ENCODE measurements at places on chromosomes 13 and 19.

GRCh38 chr13:49435992-49436391 is 7.9 kb downstream of the CAB39L start:
- DNase-seq, result no peak

- DNase-seq, result no peak
Measured at GRCh38 chr13:25688536-25688935, 316.8 kb downstream of the ATP8A2 start.

GRCh38 chr13:45167611-45168554 is 33.0 kb downstream of the KCTD4 start:
- DNase-seq, result peak; percentile 85

- peak; percentile 61 for DNase-seq
Measured at GRCh38 chr13:97257800-97258799, 36.0 kb downstream of the MBNL2 start.

- DNase-seq, result no peak
Measured at GRCh38 chr13:27534981-27535380, 84.6 kb upstream of the MTIF3 start.

- no peak for DNase-seq
Measured at GRCh38 chr13:99135591-99135990, 65.1 kb upstream of the UBAC2 start.

GRCh38 chr19:17112700-17113099 is 37.1 kb downstream of the MYO9B start:
- no peak for DNase-seq

- no peak for DNase-seq
Measured at GRCh38 chr13:34411177-34411576, 530.9 kb upstream of the NBEA start.

- no peak for DNase-seq
Measured at GRCh38 chr13:86446311-86446710, 647.1 kb upstream of the SLITRK6 start.

- DNase-seq, result no peak
Measured at GRCh38 chr19:33063356-33063752, 1.3 kb downstream of the RHPN2 start.

- DNase-seq, result no peak
Measured at GRCh38 chr19:1173845-1174809, at the start of gene SBNO2. TSS of gene SBNO2 (minus strand) at chr19:1174268. CDS start at chr19:1154276, 19,992 bp downstream.

- DNase-seq, result no peak
Measured at GRCh38 chr13:34070006-34070405, 252.1 kb downstream of the RFC3 start.

DNA sequence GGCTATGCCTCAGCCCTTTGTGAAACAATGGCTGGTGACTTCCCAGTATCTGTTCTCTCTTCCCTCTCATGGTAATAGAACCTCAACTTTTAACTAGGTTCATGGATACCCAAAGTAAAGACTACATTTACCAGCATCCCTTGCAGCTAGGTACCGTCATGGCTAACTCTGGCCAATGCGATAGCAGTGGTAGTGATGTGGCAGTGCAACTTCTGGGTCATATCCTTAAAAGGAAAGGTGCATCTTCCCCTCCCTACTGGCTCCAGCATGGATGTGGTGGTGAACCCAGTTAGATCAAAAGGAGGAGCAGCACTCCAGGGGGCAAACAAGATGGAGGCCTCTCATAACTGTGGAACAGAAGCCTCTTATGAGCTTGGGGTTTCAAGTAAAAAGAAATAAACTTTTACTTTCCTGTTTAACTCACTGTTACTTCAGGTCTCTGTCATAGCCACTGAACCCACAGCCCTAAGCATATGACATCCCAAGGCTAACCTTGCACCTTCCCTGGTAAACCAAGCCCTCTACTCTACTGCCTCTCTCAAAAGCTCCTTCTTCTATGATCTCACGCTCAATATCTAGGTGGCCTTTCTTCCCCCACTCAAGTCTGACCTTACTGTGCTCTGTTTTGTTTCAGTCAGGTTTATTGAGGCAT is 104.4 kb downstream of the DOCK9 start:
- no peak for DNase-seq

DNA sequence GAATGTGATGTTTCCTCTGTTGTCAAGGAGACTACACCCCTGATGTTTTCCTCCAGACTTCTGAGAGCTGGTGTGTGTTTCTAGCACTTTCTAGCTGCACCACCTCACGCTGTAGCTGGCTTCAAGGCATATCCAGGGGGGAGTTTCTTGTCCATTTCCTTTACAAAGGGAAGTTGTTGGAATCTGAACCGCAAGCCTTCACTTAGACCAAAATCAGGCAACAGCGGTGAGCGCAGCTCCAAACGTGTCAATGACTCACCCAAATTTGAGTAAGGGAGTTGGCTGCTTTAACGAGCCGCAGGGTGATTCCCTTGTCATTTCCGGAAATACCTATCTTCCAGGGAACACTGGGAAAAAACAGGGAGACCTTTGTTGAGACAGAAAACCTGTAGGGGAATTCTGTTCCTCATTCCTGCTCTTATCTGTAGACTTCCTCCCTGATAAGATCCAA is 2.5 kb downstream of the LDLR start:
- peak; percentile 63 for DNase-seq

DNA sequence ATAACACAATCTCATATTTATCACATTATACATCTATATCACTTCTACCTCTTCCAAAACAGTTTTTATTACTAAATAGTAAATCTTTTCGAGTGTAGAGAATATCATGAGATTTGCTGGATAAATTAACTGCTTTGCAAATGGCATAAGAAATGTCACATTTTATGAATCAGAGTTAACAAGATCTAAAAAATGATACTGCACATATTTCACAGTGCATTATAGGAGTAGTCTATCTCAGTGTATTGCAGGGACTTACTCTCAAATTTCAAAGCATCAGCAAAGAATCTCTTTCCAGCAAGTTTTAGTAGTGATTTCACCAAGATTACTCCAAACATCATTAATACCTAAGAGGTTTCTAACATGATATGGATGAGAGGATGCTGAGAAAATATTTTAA is 687.1 kb upstream of the SLITRK1 start:
- no peak for DNase-seq

GRCh38 chr19:13938301-13939064 is at the start of gene PODNL1:
TSS of gene PODNL1 (minus strand) at chr19:13938417. CDS start at chr19:13938181, 236 bp downstream.
- DNase-seq, result no peak

GRCh38 chr13:45786293-45786920 is 65.1 kb downstream of the SIAH3 start:
- DNase-seq, result no peak

GRCh38 chr19:13530720-13531119 is 24.4 kb upstream of the CACNA1A start:
- DNase-seq, result no peak

GRCh38 chr13:42393573-42394360 is 121.8 kb downstream of the AKAP11 start:
- DNase-seq, result no peak

DNA sequence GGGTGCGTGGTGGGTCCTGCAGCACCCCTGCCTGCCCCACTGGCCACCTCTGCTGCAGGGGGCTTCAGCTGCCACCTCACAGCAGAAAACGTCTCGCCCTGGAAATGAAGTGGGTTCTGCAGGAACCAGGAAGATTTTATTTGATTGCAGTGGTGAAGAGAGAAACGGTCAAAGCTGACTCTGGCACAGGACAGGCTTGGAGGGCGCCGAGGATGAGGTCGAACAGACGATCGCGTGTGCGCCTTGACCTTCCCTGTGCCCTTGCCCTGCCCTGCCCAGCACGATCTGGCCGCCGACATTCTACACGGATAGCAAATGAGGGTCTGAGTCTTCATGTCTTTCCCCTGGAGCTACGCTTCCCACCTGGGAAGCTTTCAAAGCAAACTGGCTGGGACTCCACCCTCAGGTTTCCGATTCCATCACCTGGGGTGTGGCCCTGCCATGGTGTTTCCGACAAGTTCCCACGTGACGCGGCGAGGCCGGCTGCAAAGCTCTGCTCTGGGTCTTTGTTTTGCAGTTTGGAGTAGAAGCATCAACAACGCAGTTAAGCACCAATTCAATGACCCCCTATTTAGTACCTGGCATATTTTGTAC is 50.3 kb upstream of the TUBGCP3 start:
- no peak for DNase-seq

DNA sequence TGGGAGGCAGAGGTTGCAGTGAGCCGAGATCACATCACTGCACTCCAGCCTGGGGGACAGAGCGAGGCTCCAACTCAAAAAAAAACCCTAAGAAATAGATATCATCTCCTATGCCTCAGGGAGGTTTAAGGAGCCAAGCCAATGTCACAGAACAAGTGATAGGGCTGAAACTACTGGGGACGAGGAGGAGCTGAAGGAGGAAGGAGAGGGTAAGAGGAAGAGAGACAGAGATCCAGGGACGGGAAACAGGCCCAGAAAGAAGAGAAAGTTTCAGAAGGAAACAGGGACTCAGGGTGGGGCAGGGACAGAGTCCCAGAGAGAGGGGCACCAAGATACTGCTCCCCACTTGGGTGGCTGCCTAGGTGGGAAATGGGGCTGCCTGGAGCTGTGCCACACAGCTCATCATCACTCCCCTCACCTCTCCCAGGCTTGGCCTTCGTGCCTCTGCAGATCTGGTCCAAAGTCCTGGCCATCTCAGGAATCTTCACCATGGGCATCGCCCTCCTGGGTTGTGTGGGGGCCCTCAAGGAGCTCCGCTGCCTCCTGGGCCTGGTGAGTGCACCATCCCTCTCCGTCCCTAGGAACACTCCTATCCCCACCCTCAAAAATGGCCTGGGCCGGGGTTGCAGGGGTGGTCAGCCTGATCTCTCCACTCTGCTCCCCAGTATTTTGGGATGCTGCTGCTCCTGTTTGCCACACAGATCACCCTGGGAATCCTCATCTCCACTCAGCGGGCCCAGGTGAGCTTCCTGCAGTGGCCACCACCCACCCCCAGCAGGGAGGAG is 1.5 kb downstream of the CD37 start:
- no peak for DNase-seq

- DNase-seq, result no peak
Measured at GRCh38 chr13:46712524-46712923, 84.4 kb downstream of the ESD start.

- no peak for DNase-seq
Measured at GRCh38 chr19:5298471-5298901, 42.1 kb downstream of the PTPRS start.

GRCh38 chr19:18114483-18114882 is 16.9 kb downstream of the MAST3 start:
- no peak for DNase-seq

- peak; percentile 37 for DNase-seq
Measured at GRCh38 chr13:91112201-91112923, 235.1 kb upstream of the MIR17HG start.

DNA sequence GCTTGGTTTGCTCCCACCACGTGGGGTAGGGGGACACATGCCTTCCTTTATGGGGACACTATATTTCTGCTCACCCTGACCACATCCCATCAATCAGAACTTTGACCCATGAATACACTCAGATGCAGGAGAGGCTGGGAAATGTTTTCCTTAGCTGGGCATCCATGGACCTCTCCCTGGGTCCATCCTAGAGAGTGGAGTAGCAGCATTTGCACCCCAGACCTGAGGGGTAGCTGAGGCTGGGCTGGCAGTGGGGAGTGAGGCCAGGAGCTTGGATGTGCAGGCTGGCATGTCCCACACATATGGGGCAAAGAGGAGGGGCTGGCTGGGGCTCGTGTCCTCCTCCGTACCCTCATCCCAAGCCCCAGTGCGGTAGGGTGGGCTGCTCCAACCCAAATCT is 152.8 kb downstream of the TM9SF2 start:
- DNase-seq, result no peak

DNA sequence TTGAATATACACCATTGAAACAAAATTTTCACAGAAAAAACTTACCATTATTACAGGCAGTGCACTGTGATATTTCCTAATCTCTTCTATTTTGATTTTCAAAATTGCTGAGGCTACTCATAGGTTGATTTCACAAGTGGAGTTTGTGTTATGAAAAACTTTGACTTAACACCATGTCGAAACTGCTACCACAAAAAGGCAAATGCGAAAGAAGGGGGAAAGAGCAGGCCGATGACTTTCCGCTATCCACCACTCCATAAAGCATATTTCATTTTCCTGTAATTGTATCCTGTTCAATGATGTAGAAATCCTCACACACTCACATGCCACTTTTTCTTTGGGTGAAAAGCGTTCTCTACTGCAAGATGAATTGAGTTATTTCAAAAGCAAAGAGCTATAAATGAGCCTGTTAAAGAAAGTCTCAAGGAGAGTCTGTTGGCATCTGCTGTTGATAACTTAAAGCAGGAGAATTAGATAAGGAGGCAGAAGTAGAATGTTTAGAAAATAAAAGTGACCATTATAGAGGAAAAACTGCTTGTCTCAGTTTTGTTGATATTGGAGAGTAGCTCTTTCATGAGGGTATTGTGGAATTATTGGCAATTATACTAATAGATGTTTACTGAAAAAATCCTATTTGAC is 18.8 kb downstream of the KL start:
- no peak for DNase-seq

GRCh38 chr13:19573120-19573716 is 11.9 kb upstream of the TPTE2 start:
- DNase-seq, result no peak

DNA sequence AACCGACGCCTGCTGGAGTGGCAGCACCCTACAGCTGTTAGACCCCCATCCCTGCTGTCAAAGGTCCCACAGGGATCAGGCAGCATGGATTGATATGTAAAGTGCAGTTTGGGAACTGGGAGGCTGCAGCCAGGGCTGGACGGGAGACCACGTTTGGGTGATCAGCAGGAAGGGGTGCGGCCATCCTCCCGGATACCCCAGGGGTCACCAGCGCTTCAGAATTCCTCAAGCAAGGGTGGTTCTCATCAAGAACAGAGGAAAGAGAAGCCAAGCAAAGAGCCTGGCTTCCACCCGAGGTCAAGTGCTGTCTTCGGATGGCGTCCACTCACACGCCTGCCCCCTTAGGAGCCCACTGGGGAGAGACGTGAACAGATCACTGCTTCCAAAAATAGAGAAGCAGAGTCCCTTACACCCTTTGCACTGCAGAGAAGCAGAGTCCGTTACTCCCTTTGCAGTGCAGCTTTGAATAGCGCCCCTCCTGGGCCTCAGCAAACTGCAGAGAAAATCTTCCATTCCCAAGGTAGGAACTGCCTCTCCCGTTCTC is 35.5 kb downstream of the DHRS12 start:
- no peak for DNase-seq

- DNase-seq, result no peak
Measured at GRCh38 chr19:34692549-34692948, 15.1 kb downstream of the ZNF302 start.

DNA sequence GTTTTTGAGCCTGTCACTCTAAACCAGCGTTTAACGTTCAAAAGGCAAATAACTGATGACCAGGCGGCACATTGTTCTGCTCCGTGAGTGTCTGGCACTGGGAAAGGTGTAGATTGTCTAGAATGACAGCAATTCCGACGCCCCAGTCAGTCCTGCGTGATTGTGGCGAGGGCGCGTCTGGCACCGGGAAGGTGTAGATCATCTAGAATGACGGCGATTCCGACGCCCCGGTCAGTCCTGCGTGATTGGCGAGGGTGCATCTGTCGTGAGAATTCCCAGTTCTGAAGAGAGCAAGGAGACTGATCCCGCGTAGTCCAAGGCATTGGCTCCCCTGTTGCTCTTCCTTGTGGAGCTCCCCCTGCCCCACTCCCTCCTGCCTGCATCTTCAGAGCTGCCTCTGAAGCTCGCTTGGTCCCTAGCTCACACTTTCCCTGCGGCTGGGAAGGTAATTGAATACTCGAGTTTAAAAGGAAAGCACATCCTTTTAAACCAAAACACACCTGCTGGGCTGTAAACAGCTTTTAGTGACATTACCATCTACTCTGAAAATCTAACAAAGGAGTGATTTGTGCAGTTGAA is 26.1 kb upstream of the NDUFS7 start:
- no peak for DNase-seq

GRCh38 chr13:83372786-83373185 is 509.5 kb downstream of the SLITRK1 start:
- no peak for DNase-seq
